ENCODE measurements at places on chromosomes 13 and 19. TPM values are rescaled to one million over a fixed set of nuclear protein-coding genes. Genes with fewer than 3 reads are reported as not detected.

The GSX1 gene
- not detected for total RNA-seq

The PEAK3 gene
- total RNA-seq: not detected

The SLC8A2 gene
- total RNA-seq: 0.83 TPM

- no peak for DNase-seq
Measured at GRCh38 chr19:15109768-15110417, 2.7 kb downstream of the SYDE1 start.

DNA sequence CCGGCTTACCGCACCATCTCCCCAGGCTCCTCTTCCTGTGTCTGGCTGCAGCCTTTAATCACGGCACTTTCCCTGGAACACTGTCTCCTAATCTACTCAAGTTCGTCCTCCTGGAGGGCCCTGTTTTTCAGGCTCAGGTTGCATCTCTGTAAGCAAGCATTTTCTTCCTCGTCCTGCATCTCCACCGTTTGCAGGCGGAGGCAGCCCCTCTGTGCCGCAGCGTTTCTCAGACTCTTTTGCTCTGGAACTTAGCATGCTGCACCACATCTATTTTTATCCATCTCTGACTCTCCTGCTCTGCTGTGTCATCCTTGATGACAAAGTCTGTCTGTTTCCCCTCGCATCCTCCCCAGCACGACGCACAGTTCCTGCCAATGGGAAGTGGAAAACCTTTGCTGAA is 117.5 kb downstream of the ATP8A2 start:
- no peak for DNase-seq

GRCh38 chr13:32253911-32254399 is 61.2 kb downstream of the ZAR1L start:
- no peak for DNase-seq

DNA sequence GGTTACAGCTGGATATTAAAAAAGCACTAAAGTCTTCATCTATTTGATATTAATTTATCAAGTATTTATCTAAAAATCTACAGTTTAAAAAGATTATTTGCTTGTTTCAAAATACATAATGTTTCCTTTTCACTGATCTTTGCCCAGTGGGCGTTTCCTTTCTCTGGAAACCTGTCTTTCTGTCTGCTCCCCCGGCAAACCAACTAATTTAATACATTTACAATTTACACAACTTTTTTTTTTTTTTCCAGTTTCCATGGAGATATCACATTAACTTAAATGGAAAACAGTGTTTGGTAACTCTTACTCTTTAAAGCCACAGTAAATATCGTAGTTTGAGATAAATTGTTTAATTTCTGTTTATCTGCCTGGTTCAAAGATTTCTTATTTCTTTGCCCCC is 5.3 kb downstream of the GPC6 start:
- no peak for DNase-seq

DNA sequence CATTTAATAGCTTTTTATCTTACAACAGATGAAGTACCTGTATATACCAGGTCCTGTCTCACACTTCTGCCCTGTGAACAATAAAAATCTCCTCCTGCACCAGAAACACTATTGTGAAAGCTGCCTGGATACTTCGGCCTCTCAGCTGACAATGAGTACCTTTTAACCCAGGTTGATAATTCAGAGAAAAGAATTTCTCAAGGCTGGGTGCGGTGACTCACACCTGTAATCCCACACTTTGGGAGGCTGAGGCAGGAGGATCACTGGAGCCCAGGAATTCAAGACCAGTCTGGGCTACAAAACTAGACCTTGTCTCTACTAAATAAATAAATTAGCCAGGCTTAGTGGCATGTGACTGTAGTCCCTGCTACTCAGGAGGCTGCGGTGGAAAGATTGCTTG is 65.3 kb upstream of the TM9SF2 start:
- no peak for DNase-seq

Data from HT-29 (cell line).